Temporal lobe (tissue), 4 donors: ENCODE measurements at places on chromosomes 4 and X. TPM values are rescaled to one million over a fixed set of nuclear protein-coding genes. Genes with fewer than 3 reads are reported as not detected.

ABHD18 gene
- total RNA-seq, result 15.0 TPM

ARR3 gene
- not detected for total RNA-seq

TMEM156 gene
- total RNA-seq, result 0.74 TPM

MAGEE2 gene
- total RNA-seq, result 3.2 TPM

NPY1R gene
- 129 TPM for total RNA-seq

KLHL13 gene
- total RNA-seq, result 35.2 TPM

PAGE1 gene
- 0.49 TPM for total RNA-seq

MGAT4D gene
- not detected for total RNA-seq

KDR gene
- 16.5 TPM for total RNA-seq

COL25A1 gene
- 5.7 TPM for total RNA-seq

SHROOM2 gene
- 17.9 TPM for total RNA-seq

ADH1C gene
- 0.25 TPM for total RNA-seq

BTC gene
- total RNA-seq, result 0.25 TPM

SMIM10L2A gene
- 9.1 TPM for total RNA-seq

DUX4 gene
- not detected for total RNA-seq

PDE6B gene
- total RNA-seq, result 4.7 TPM

CSAG1 gene
- total RNA-seq, result not detected

SCML2 gene
- 9.1 TPM for total RNA-seq

ADGRG4 gene
- not detected for total RNA-seq

NAA10 gene
- 18.7 TPM for total RNA-seq

ANXA3 gene
- total RNA-seq, result 3.4 TPM

IL1RAPL2 gene
- total RNA-seq, result 10.8 TPM

KLHL8 gene
- 88.3 TPM for total RNA-seq

PWWP3B gene
- total RNA-seq, result 0.74 TPM
